Activated naive CD4-positive, alpha-beta T cell treated with Interleukin-2 at 50 U/mL for 16 hours (primary cell): ENCODE measurements at places on chromosomes 5 and 9.

- no peak for DNase-seq
These were observed 47.2 kb downstream of the NIPAL4 start for GRCh38 chr5:157506981-157507780.

DNA sequence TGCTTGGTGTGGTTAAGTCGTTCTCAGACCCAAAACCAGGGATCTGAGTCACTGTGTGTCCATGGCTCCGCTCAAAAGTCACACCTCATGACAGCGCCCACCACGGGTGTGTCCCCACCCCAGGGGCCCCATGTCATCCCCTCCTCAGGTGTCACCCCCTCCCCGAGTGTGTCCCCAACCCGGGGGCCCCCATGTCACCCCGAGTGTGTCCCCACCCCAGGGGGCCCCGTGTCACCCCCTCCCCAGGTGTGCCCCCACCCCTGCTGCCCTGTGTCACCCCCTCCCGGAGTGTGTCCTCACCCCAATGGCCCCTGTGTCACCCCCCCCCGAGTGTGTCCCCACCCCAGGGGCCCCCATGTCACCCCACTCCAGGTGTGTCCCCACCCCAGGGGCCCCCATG is 5.1 kb downstream of the LRRC14B start:
- DNase-seq = no peak

DNA sequence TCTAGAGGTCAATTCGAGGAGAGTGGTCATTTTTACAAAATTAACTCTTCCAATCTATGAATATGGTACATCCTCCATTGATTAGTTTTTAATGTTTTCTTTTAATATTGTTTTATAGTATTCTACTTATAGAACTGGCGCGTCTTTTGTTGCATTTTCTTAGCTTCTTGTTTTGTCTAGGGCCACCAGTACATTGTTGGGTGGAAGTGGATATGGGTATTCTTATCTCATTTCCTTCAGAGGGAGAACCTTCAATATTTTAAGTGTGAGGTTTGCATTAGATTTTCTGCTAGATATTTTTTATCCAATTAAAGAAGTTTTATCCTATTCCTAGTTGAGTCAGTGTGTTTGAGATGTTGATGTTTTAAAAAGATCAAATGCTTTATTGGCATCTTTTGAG is 69.8 kb downstream of the RPS23 start:
- DNase-seq = no peak

DNA sequence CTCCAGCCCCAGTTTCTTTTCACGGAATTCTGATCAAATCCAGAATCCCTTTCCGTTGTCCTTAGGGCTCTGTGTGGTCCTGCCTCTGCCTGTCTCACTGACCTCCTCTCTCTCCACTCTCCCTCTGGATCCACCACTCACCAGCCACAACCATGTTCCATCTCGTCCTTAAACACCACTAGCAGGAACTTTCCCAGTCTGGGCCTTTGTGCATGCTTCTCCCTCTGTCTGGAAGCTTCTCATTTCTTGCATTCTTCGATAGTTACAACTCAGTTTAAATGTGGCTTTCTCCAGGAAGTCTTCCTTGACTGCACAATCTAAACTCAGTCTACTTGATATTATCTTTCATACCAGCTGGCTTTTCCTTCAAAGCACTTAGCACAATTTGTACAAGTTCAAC is 117.7 kb upstream of the MSX2 start:
- no peak for DNase-seq

DNA sequence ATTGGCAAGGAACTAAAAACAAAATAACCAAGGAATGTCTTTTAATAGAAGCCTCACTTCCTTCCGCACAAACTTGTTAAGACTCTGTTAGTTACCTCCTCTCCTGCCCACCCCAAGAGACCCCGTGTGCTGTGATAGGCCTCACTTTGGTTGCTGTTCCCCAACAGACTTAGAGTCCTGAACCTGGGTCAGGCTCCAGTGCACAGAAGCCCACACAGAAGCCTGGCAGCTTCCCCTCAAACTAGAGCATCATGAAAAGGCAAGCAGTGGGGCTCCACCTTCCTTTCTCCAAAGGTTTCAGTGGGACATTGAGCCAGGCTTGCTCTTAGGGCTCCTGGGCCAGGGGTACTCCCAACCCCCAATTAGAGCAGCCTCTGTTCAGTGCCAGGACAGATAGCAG is 230.5 kb downstream of the ESM1 start:
- no peak for DNase-seq

DNA sequence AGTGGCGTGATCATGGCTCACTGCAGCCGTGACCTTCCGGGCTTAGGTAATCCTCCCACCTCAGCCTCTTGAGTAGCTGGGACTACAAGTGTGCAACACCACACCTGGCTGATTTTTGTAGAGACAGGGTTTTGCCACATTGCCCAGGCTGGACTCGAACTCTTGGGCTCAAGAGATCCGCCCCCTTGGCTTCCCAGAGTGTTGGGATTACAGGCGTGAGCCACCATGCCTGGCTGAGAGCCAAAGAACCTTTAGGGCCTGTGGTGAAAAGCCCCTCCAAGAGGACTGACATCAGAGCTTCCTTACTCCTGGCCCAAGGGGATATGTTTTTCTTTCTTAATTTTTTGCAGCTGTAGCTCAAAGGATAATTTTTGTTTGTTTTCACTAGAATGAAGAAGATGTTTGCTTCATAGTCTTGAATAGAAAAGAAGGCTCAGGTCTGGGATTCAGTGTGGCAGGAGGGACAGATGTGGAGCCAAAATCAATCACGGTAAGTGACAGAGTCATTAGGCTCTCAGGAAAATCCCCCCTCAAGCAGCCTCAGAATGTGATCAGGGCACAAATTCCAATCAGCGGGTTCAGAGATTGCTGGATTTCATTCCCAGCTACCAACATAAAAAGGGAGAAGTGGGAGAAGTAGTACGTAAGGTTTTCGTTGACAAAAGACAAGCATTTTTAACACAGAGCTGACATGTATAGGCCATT is 77.1 kb downstream of the GOLPH3 start:
- no peak for DNase-seq

- peak; percentile 64 for DNase-seq
These were observed 12.4 kb downstream of the CARD19 start for GRCh38 chr9:93108291-93109041.

DNA sequence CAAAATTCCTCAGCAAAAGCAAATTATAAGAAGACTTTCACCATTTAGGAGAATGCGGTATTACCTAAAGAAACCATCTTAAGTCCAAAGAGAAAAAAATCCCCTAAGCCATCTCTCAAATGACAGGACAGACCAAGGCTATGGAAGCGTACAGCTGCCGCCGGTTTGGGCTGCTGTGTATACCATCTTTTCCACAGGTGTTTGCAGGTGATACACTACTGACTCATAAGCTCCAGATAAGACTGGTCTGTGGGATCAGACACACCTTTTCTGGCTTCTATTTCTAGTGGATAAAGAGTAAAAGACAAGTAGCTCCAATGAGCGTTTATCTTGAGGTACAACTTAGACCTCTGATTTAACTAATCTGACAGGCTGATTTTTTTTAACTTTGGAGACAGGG is 7.7 kb downstream of the CDKN2AIPNL start:
- no peak for DNase-seq

DNA sequence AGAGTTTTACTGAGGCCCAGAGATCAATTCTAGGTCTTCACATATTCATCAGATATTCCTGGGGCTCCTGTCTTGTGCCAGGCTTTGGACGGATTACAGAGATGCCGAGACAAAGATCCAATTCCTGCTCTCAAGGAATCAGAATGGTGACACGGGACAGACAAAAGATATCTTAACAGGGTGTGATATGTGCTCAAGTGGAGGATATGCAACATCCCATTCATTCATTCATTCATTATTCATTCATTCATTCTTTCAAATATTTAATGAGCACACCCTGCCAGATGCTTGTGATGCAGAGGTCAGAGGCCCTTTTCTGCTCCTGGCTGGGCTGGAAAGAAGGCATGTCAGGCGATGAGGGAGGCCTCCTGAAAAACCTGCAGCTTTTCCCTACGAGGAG is 21.8 kb downstream of the LHX2 start:
- DNase-seq = no peak

- no peak for DNase-seq
These were observed 71.1 kb upstream of the FOXE1 start for GRCh38 chr9:97781902-97782301.

- no peak for DNase-seq
These were observed 8.6 kb downstream of the PDGFRB start for GRCh38 chr5:150146862-150147601.

GRCh38 chr9:93059011-93059714 is 662 bp downstream of the SUSD3 start:
- peak; percentile 40 for DNase-seq

DNA sequence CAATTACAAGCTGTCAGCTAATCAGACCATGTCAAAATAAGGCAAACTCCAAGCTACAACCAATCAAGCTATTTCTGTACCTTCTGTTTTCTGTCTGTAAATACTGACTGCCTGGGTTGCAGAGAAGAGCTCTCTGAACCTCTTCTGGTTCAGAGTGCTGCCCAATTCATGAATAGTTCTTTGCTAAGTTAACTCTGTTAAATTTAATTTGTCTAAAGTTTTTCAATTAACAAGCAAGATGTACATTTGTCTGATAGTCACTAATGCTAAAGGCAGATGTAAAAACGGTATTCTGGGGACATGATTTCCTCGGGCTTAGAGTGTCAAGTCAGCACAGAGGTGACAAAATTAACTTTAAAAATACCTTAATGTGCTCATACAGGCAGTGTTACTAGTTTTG is 408.3 kb upstream of the CLINT1 start:
- DNase-seq = no peak

DNA sequence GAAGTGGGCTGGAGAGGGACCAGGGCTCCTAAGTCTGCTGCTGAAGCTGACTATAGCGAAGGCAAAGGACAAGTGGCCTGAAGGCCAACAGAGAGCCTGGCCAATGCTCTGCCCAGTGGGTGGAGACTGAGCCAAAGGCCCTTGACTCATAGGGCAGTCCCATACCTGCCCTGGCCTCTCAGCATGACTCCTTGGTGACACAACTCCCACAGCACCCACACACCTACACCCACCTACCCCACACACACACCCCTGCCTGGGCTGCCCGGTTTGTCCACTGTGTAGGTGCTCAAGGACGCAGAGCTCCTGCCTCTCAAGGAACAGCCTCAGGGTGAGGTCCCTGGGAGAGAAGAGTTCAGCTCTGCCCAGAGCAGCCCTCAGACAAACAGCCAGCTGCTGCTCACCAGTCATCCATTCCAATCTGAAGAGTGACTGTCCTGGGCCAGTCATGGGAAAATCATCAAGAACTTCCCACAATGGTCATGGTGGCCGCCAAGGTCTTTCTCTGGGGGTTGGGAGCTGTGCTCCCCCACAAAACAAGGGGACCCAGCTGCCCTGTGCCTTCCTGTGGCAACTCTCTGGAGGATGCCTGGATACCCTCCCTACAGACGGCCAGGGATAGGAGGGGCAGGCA is 5.0 kb downstream of the TNIP1 start:
- DNase-seq = peak; percentile 45

DNA sequence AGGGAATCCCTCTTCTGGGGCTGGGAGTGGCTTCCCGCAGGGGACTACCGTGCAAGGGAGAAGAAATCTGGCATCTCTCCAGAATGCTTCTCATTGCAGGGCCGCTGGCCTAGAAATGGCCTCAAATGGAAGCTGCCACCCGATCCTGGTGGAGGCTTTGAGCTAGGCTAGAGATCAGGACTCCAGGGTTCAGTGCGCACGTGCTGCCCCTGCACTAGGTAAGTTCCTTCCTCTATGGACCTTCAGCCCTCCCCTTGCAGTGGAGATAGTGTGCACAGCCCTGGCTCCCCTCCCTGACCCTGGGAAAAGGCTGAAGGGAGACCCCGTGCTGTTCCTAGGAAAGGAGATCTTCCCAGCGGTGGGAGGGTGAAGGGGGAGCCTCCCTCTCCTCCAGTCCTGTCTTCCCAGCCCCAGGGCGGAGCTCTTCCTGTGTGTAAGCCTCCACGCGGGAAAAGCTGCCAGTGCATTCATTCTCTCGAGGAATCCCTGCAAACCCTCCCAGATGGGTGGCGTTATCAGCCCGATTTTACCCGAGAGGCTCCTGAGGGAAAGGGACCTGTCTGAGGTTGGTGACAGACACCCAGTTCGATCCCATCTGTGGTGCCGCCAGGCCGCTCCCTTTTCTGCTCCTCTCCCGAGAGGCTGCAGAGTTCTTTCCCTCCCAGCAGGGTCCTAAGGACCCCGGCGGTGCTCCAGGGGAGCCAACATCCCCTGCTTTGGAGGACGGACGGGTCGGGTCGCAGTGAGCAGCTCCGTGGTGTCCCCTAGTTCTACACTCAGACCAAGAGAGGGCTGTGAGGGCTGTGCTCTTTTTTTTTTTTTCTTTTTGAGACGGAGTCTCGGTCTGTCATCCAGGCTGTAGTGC is 1.4 kb upstream of the CERCAM start:
- DNase-seq = no peak

DNA sequence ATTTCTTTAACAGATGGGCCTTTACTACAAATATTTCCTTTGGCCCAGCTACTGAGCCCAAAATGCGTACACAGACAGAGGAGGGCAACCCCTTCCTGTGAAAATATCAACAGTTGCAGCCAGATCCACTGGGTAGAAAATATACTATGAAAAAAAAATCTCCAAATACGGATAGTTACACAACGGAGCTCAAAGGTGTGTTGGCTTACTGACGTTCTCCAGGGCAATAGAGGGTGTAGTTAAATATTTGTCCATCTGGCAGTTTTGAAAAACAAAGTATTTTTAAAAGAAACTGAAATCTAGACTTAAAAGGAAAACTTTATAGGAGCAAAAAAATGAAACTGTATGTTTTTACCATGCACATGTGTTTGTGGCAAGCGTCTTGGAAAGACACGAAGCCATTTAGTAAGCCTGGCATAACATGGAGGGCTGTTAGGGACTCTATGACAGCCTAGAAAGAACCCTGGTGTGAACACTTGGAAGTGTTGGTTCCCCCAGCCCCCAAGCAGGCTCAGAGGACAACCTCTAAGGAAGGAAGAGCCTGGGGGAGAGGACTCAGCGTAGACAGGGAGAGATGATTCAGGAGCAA is 157.8 kb upstream of the TRPM3 start:
- no peak for DNase-seq

GRCh38 chr5:1315709-1316587 is 21.1 kb upstream of the TERT start:
- DNase-seq = peak; percentile 46

DNA sequence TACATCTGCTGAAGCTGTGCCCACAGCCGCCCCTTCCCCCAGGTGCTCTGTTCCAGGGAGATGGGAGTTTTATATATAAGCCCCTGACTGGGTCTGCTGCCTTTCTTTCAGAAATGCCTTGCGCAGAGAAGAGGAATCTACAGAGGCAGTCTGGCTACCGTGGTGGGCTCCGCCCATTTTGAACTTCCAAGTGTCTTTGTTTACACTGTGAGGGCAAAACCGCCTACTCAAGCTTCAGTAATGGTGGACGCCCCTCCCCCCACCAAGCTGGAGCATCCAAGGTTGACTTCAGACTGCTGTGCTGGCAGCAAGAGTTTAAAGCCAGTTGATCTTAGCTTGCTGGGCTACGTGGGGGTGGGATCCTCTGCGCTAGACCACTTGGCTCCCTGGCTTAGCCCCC is 41.3 kb downstream of the RANBP17 start:
- no peak for DNase-seq

GRCh38 chr5:139745800-139746690 is 49.6 kb upstream of the PSD2 start:
- DNase-seq = peak; percentile 44
